ENCODE measurements at places on chromosomes 1 and 21. TPM values are rescaled to one million over a fixed set of nuclear protein-coding genes. Genes with fewer than 3 reads are reported as not detected.

Gene ITLN2
- total RNA-seq = not detected

Gene TBX15
- total RNA-seq = not detected

Gene CD53
- 513 TPM for total RNA-seq

Gene CD1D
- not detected for total RNA-seq

Gene SRGAP2
- 111 TPM for total RNA-seq

Gene NHLH2
- total RNA-seq = not detected

Measured in naive thymus-derived CD4-positive, alpha-beta T cell (primary cell).